ENCODE measurements at places on chromosomes 7 and 10. TPM values are rescaled to one million over a fixed set of nuclear protein-coding genes. Genes with fewer than 3 reads are reported as not detected.
A peak's percentile ranks its signal among the peaks of the same experiment; 100 is the strongest.

Gene NOS3
- 8.0 TPM for total RNA-seq

- H3K4me1 ChIP-seq = no peaks in the 10 kb centered on the region
- no peak for DNase-seq
- H3K27ac ChIP-seq = no peak overlapping the region
- no peak overlapping the region for H3K4me3 ChIP-seq
Observed at GRCh38 chr10:112005044-112005443, 178.5 kb downstream of the GPAM start.

DNA sequence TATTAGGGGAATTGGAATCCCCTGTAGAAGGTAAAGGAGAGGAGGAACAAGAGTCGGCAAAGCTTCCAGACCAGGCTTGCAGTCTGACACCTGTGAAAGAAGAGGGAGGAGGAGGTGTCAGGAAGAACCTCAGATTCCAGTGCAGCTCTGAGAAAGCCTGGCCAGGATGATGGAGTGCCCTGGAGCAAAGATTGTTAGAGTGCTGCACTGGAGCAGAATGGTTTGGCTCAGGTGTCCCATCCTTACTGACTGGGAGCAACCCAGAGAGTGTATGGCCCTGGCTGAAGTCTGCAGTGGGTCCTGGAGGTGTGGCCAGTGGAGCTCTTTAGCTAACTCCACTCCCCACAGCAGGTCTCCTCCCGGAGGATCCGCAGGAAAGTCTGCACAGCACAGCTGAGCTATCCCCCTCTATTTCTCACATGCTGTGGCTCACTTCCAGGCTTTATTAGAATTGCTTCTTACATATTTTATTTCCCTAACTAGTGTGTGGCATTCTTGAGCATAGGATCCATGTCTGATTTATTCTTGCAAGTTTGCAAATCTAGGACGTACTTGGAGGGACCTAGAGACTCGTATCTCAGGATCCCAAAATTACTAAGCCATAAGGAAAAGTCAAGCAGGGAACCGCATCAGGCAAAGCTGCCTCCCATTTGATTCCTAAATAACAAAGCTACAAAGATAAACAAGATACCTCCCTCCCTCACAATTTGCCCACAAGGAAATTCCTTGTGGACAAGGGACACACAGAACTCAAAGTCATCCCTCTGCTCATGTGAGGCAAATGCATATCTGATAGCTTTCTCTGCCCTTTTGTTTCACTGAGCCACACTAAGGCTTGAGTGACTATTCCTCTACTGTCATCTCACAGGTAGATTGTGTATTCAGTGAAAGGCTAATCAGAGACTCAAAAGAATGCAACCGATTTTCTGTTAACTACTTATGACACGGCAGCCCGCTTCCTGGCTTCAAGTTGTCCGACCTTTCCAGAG, 58.8 kb downstream of the VIM start:
- H3K36me3 ChIP-seq = peaks cover 4% of the 10 kb centered on the region
- DNase-seq = no peak

DNA sequence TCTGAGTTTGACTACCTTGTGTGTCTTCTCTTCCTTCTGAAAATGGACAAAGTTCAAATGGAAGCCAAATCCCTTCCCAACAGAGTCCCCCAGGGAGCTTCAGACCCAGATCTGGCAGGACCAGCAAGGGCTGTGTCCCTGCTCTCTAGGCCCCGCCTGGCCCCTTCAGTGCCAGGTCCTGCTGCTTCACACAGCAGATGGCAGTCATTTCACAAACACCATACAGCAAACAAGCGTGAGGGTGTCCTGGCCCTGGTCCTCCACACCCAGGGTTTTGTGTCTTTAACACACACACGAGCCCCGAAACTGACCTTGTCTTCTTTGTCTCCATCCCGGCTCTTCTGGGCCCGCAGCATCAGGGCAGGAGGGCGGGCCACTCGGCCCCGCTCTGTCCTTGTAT, 145.0 kb downstream of the TCERG1L start:
- no peaks in the 10 kb centered on the region for H3K27me3 ChIP-seq
- no peak overlapping the region for H3K27ac ChIP-seq
- H3K4me1 ChIP-seq = no peaks in the 10 kb centered on the region
- DNase-seq = no peak
- no peaks in the 10 kb centered on the region for H3K36me3 ChIP-seq

- H3K4me3 ChIP-seq = no peak overlapping the region
- H3K4me1 ChIP-seq = no peaks in the 10 kb centered on the region
- DNase-seq = no peak
- peaks cover 53% of the 10 kb centered on the region for H3K27me3 ChIP-seq
Observed at GRCh38 chr10:125407000-125407502, 246.7 kb upstream of the CTBP2 start.

DNA sequence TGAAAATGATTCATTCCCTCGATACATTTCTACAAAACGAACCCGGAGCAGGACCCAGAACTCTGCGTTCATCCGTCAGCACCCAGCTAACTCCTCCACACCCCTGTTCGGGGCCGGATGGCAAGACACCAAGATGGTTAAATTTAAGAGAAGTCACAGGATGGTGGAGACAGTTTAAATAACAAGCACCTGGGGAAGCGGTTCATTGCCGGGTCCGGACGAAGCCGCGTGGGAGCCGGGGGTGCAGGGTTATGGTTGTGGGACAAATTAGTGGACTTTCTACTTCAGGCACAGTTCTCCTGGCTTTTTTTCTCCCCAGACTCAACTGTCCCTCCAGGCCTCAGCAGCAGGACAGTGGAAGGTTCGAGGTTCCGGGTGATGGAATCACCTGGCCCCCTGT, 45.4 kb downstream of the ASB13 start:
- no peak overlapping the region for H3K4me3 ChIP-seq
- no peaks in the 10 kb centered on the region for H3K27me3 ChIP-seq
- peak; percentile 35 for DNase-seq

DNA sequence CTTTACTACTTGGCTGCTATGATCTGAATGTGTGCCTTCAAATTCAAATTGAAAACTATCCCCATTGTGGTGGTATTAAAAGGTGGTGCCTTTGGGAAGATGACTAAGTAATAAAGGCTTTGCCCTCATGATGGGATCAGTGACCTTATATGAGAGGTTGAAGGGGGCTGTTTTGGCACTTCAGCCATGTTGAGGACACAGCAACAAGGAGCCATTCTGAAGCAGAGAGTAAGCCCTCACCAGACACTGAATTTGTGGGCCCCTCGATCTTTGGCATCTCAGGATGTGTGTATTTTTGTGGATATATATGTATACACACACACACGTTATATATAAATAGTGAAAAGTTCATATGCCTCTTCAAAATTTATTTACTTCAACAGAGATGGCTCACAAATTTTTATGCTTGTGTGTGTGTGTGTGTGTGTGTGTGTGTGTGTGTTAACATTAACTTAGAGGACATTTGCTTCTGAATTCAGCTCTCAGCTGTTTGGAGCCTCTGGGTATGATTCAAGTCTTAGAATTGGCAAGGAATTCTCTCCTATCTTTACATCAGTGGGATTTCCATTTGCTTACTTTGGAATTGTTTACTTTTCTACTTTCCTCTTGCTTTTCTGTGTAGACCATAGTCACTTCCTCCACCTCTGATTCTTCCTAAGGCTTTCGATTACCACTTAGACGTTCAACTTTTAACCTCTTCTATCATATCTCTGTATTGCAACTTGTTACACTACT, 66.6 kb downstream of the MAGI2 start:
- no peaks in the 10 kb centered on the region for H3K27me3 ChIP-seq
- DNase-seq = no peak
- no peak overlapping the region for H3K27ac ChIP-seq
- no peak overlapping the region for H3K4me3 ChIP-seq

GRCh38 chr10:114370199-114370598, 34.1 kb downstream of the AFAP1L2 start:
- DNase-seq = no peak
- H3K27me3 ChIP-seq = no peaks in the 10 kb centered on the region
- H3K36me3 ChIP-seq = no peaks in the 10 kb centered on the region
- no peak overlapping the region for H3K27ac ChIP-seq
- H3K4me1 ChIP-seq = peaks cover 20% of the 10 kb centered on the region
